ENCODE measurements at places on chromosomes 3 and 15. TPM values are rescaled to one million over a fixed set of nuclear protein-coding genes. Genes with fewer than 3 reads are reported as not detected.

DNA sequence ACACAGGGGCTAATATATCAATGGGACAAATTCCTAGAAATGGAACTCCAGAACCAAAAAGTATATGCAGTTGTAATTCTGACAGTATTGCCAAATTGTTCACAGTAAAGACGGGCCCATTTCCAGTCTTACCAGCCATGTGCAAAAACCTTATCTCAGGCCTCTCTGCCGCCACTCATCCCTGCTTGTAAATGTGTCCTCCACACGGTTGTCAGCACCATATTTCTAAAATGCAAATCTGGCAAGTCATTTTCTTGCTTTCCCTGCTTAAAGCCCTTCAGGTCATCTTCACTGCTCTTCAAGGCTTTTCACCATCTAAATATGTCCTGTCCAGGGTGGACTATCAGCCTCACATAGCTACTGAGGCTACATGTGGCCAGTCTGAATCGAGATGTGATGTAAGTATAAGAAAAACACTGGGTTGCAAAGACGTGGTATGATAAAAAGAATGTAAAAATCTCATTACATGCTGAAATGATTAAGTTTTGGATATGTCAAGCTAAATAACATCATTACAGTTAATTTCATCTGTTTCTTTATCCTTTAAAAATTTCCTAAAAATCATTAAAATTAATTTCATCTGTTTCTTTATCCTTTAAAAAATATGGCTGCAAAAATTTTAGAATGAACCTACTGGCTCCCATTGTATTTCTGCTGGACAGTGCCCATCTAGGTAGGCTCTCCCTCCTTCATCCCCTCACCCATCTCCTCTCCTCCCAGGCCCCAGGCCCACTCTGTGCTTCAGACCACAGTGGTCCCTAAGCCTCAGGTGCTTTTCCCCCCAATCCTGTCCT lies 980 bp downstream of the PARP9 start:
- DNase-seq: no peak

- DNase-seq: no peak
These were observed 43.0 kb downstream of the NEK10 start for GRCh38 chr3:27326202-27326601.

DNA sequence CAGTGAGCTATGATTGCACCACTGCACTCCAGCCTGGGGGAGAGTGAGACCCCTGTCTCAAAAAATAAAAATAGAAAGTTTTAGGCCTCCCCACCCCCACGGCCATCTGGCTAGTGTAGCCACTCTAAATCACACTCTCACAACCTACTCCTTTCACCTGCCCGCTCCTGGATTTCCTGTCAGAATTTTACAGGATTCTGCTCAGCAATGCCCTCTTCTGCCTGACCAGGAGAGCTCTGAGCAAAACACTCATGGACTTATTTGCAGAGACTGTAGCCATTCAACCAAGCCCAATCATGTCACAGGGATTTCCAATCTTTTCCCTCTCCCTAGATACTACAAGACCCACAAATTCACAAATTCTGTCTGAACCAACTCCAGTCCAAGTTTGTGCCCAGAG lies 242.6 kb upstream of the TPRG1 start:
- DNase-seq: no peak

DNA sequence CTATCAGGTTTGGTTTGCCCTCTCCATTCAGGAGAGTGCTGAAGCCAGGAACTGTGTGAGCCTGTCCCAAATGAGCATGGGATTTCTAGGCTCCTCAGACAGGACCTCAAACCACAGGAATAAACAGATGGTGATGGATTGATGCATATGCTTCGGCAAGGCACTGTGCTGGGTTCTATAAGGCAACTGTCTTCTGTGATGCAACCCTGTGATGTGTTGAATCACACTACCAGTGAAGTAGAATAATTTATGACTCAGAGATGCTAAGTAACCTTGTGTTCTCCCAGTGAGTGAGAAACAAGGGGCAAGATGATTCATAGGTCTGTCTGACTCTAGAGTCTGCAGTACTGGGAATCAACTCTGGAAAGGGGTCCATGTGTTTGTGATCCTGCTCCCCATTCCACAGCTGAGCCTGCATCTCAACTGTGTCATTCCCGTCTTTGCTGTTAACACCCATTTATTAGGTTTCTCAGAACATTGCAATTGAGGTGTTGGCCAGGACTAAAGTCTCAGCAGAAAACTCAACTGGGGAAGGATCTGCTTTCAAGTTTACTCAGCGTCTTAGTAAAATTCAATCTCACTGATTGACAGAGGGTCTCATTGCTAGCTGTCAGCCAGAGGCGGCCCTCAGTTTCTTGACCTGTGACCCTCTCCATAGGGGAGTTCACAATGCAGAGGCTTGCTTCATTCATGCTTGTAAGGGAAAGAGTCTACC lies 510.1 kb upstream of the CFAP20DC start:
- DNase-seq: peak; percentile 96

CYP1A2 gene
- not detected for total RNA-seq

DNA sequence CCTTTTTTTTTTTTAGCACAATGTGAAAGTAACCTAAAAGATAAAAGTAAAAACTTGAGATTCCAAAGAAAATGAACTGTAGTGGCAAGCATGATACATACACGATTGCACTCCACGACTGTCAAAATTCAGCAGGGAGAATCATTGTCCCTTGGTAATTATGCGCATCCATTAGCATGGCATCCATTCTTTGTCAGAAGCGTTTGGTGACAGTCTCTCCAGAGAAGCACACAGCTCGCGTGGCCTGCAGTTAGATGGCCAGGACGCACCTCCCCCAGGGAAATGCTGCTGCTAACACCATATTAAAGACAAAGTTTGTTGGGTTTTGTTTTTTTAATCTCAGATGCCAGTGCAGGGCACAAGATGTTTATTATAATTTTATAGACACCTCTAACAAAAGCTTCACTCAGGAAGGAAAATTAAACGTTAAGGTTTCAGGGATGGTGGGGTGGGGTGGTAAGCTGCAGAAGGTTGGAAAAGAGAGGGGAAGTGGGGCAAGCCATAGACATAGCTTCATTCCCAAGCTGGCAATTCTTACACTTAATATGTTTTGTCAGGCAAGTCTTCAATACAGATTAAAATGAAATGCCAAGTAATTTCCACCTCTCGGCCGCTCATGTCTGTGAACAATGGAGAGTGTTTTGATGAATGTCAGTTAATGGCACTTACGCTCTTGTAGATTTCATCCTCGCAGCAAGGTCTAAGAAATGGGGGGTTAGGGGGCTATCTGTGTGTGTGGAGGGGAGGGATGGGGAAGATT lies 142.8 kb upstream of the TOPAZ1 start:
- DNase-seq: no peak

DNA sequence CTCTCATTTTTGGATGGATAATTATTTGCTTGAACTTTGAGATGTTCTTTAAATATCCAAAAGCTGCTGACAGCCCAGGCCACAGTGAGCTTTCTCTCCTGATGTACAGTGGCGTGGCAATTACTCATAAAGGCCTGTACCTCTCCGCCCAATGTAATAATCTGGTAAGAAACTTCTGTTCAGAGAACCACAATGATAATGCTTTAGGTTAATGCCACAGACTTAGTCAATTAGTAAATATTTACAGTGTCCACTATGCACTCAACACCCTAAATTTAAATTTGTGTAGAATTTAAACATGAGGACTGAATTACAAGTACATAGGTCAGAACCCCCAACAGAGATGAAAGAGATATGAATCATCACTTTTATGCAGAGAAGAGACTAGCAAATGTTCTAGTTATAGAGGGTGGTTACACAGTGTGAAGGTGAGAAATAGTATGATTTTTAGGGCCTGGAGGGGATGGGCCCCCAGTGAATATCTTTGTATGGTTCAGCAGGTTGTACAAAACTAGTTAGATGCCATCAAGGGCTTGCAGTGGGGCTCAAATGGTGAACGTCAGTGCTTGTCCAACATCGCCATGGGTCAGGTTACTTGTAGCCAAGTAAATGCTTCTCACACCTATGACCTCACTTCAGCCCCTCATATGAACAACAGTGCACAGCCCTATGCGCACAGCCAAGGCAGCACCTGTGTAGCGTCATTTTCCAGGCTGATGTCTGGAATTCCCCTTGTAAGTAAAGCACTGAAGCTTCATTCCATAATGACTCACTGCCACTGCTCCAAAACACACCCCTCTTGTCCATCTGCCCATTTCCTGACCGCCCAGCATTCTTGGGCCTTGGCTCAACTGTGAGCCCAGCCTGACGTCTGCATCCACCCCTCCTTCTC lies 13.3 kb downstream of the ABHD2 start:
- peak; percentile 100 for DNase-seq

GRCh38 chr15:63322541-63322940 lies 45.1 kb downstream of the APH1B start:
- no peak for DNase-seq

RTP3 gene
- total RNA-seq: not detected
